SK-N-MC (cell line): ENCODE measurements at places on chromosomes 1 and 21.

GRCh38 chr21:28310171-28310685 lies 682.4 kb downstream of the LTN1 start:
- DNase-seq: no peak

DNA sequence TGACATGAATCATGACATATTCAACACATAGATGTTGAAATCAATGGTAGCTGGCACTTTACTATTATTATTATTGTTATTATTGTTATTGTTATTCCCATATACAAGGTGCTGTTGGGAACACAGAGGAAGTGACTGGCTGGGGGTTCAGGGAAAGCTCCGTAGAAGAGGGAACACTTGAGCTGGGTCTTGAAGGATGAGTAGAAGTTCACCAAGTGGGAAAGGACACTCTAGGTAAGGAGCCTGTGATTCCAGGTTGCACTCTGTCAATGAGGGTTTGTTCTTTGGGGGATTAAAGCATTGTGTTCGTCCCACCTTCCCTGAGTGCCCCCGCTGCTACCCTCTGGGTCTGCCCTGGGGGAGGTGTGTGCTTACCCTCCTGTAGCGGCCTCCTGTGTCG lies 14.1 kb downstream of the ZNF362 start:
- no peak for DNase-seq

DNA sequence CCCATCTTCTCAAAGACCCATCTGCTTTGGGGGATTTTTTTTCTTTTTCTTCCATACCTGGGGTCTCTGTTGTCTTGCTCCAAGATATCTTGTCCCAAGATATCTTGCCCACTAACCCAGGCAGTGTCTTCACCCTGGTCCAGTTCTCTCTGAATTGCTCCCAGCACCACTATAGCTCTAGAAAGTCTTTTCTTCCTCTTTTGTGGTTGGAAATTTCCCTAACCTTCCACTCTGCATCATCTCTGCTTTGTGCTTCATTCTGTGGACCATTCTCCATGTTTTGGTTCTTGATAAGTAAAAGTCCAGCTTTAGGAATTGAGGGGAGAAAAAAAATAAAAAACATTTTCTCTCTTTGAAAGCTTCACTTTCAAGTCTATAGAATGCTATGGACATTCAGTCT lies 20.9 kb downstream of the STYXL2 start:
- DNase-seq: no peak

- DNase-seq: no peak
Measured at GRCh38 chr1:182046763-182047162, 14.7 kb downstream of the ZNF648 start.

DNA sequence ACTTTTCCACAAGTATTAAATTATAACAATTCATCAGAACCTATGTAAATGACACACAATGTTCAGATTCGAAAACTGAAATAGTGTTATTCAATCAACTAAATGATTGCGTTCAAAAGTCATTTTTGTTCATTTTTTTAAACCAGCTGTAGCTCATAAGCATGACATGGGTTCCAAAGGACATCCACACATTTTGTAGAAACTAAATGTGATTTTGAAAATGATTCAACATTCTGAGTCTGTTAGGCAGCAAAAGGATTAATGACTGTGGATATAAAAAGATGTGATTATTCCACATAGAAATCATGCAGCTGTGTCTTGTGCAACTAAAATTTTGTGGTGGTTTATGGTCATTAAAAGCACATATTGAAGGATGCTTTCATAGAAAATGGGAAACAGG lies 204.5 kb downstream of the BRINP3 start:
- no peak for DNase-seq

GRCh38 chr21:37273911-37274690 lies 7.0 kb upstream of the VPS26C start:
- no peak for DNase-seq

DNA sequence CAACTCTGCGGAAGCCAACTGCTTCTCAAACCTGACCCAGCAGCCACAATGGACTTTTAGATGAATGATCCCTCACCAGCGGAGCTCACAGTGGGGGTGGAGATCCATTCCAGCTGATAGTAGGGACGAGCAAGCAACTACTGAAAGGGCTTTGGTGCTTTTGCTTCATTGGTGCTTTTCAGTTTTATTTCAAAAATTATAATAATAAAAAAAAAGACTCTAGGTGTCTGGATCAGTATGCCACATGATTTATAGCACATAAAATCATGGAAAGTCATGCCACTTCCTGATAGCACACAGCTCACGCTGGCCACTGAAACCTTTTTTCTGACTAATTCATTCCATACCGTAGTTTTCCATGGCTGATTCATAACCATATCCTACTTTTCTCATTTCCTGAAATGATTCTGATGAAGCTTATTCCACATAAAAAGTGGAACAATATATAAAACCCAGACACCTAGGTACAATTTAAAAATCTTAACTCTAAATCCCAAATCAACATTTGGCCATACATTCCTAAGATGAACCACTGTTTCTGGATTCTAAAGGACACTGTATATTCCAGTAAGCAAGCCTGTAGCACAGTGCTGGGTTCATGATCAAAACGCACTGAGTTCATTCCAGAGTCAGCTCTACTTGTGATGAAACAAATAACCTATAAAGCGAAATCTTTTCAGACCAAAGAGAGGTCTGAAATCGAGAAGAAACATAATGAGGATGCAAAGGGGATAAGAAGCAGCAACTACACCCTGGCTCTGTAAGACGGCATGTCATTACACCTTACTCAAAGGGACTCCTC lies 41.3 kb upstream of the KCNE1 start:
- no peak for DNase-seq

DNA sequence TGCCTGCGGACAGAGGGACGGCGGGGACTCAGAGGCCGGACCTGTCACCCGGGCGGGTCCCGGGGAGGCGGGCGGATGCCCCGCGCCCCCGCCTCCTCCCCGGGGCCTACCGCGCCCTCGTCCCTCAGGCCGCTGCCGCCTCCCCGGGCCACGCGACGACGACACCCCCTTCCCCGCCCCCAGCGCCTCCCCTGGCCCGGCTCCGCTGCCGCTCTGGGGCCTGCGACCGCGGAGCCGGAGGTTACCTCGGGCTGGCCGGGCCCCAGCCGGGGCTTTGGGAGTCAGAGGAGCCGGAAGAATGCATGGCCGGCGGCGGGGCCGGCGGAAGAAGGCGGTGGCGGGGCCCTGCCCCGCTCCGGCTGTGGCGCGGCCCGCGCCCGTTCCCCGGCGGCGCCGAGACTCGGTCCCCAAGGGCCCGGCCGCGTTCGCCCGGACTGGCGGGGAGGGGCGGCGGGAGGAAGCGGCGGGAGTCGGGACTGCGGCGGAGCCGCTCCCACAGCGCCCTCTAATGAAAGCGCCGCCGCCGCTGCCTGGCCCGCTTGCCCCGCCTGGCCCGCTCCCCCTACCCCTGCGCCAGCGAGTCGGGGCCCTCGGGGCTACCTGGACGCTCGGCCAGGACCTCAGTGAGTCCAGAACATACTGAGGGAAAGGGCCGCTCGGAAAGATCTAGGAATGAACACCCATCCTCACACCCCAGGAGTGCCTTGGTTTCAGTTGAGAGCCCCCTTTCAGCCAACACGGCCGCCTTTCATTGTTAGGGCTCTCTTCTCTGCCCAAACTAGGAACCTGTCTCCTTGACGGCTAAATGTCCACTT lies at the start of gene LPGAT1:
LPGAT1 (minus strand) TSS at position 436 of the 815 bp plus-strand sequence. CDS start 1,467 bp downstream, outside the sequence.
- no peak for DNase-seq

- no peak for DNase-seq
Measured at GRCh38 chr1:24463776-24464735, 38.6 kb upstream of the RCAN3 start.

DNA sequence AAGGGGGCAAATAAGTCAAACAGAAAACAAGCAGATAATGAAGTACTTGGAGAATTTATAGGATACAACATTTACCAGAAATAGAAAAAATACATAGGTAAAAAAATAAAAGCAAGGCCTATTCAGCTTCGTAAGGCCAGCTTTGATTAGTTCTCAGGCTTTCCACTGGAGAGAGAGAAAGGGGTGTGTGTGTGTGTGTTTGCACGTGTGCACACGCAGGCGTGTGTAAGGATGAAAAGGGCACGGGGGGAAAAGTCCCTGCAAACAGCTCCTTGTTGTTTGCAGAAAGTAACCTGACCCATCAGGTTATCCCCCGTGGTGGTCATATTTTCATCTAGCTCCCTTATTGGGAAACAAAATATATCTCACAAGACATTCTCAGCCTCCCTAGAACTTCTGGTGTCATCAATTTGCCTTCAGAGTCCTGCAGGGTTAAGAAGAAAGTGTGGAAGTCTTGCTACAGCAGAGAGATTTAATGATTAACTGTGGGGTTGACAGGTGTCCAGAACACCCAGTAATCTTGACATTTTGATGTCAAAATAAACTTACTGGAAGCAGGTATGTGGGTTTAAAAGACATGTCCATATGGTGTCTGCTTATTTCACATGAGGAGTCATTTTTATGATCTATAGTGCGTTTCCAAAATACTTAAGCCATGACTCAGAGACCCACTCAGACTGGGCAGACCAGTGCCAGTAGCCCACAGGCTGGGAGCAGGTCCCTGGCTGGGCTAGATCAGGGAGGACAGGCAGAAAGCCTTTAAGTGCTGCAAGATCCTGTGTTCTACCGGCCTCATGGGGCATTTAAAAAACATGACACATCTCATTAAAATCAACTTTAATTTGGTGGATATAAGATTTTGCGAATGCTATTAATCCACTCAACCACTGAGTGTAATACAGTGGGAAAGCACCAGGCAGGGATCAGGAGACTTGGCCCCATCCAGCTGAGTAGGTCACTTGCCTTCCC lies 487.6 kb upstream of the CAMK1G start:
- DNase-seq: no peak

DNA sequence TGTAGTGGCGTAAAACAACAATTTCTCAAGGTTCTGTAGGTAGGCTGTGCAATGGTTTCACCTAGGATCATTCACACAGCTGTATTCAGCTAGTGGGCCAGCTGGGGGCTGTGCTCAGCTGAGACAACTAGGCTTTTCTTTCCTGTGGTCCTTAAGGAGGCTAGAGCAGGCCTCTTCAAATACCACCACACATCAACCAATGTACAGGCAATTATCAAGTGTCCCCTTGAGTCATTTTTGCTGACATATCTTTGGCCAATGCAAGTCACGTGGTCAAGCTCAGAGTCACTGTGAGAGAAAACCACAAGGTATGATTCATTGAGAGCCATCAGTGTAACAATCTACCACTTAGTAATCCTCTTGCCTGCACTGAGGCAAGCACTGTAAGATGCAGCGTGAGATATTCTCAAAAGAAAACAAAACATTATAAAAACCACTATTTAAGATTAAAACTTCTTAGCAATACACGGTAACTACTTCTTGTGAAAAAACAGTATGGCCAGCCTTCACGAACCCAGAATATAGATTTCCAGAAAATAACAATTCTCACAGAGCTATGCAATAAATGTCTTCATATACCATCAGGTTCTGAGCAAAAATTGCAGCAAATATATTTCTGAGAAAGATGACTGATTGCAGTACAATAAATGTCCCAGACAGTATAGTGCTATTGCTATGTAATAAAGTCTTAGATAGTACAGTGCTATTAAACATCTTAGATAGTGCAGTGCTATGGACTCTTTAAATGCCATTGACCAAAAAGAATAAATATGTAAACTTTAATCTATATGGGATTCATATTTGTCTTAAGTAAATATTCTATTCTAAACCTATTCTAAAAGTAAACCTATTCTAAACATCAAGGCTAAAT lies 55.3 kb downstream of the NME7 start:
- DNase-seq: no peak

GRCh38 chr1:163241746-163242145 lies 39.0 kb upstream of the RGS5 start:
- no peak for DNase-seq

DNA sequence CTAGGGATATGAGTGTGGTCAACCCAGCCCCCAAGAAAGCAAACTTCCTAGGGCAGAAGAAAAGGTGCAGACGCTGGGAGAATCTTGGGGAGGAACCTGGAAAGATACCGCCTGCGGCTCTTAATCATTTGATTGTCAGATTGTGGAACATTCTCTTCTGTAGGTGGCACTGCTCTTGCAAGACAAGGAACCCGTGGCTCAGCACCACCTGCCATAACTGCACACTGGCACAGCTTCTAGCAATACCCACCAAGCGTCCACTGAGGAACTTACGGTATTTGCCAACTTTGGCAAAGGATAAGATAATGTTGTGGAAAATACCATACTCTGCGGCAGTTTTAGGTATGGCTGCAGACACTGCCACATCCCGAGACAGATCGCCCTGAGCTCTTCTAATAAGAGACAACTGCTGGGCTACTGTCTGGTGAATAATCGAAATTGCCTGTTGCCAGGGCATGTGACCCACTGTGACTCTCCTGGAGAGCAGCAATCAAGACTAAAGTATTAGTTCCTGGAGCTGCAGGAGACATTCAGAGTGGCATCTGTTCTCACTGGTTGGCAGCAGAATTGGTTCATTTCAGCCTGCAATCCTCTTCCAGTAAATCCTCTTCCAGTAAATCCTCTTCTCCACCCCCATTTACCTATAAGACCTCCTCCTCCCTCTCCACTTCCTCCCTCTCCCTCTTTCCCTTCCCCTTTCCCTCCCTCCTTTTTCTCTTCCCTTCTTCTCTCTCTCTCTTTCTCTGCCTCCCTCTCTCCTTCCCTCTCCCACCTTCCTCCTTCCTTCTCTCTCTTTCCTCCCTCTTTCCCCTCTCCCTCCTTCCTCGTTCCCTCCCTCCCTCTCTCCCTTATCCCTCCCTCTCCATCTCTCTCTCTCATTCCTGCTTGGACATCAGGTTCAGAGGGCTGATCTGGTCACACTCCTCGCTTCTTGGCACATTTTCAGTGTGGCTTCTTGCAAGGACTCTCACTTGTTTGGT lies 49.7 kb upstream of the B3GALT5 start:
- no peak for DNase-seq

DNA sequence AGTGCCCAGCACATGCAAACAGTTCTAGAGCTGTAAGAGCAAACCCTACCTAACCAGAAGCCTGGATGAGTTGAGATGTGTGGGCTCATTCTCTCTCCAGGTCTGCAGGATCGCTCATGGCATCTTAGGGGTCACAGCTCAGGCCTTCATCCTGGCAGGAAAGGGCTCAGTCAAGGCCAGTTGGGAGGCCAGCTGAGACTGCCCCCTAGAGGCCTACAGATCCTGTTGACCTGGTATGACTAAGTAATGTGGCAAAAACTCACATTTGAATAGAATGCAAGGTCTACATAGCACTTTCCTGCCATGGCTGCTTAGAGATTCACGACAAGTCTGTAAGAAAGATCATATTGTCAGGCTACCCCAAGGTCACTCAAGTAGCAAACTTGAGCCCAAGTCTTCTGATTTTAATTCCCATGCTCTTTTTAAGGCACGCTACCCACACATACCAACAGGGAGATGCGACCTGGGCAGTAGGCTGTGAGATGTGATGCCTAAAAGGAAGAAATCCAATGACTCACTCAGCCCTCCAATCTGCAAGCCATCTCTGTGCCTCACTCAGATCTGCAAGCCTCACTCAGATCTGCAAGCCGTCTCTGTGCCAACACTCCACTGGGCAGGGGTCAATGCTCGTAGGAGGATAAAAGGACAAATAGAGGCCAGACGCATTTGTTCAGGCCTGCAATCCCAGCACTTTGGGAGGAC lies 5.1 kb upstream of the CAPN8 start:
- no peak for DNase-seq

- DNase-seq: no peak
Measured at GRCh38 chr1:209876078-209876800, 48.5 kb downstream of the UTP25 start.

GRCh38 chr1:230857822-230858221 lies 10.5 kb downstream of the C1orf198 start:
- DNase-seq: no peak

- DNase-seq: no peak
Measured at GRCh38 chr1:211280910-211281309, 21.7 kb downstream of the RCOR3 start.
